ENCODE measurements at places on chromosomes 11 and 22.

GRCh38 chr11:65941720-65942310, 3.5 kb upstream of the TSGA10IP start:
- DNase-seq: no peak

DNA sequence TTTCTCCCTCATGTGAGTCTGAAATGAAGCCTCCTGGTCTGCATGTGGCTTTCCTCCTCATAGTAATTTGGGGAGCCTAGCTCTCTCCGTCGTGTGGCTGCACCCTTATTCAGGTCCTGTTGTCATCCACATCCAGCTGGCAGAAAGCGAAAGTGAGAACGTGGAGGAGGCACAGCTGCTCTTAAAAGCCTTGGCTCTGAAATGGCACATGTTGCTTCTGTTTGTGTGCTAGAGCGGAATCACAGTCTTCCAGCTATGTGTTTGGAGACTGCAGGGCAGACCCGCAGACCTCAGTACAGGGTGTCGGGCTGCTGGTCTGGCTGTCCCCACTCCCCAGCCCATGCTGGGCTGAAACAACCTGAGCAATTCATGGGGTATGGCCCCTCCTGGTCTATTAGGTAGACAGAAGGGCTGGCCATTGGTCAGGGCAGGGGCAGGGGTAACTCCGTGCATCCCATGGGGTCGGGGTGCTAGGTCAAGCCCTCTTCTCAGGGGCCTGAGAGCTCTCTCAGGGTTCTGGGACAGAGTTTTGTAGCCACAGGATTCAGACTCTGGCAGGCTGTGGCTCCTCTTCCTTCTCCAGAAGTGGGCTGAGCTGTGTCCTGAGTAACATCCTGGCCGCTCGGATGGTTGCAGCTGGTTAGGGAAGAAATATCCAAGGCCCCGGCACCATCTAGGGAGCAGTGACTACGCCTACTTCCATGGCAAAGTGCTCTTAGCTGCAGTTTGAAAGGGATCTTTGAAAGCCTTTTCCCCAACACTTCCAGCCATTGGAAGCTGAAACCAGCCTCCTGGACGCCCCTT, 50.6 kb downstream of the C11orf96 start:
- peak; percentile 57 for DNase-seq

DNA sequence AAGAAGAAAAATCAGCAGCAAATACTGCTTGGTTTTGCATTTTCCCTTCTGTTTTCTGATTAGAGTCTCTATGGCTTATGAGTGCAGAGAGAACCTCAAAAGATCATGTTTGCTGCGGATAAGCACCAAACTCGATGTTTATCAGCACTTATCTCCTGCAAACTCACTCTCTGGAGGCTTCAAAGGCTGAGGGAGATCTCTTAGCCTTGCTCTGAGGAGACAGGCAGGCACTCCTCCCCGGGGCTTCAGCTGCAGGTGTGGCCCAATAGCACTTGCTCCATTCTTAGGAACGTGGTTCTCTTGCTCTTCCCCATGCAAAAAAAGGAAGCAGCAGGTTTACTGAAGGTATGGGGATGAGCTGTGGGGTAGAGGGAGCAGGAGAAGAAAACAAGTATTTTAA, 45.1 kb downstream of the FLI1 start:
- DNase-seq: no peak

DNA sequence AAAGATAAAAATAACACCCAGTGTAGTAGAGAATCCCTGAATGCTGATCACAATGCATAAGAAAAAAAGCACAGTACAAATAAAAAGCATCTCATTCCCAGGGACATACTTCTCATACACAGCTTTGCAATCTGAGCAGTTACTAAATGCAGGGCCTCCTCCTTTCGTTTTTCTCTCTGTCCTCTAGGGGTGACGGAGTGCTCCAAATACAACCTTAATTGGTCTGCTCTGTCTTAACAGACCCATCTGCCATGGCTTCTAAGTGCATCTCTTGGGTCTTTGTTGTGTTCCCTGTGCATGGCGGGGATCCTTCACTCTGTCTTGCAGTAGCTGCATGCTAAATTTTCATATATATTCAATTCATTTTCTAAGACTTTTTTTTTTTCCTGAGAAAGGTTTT, 1114.2 kb upstream of the RAG2 start:
- no peak for DNase-seq

GRCh38 chr22:41526226-41526829, 17.9 kb downstream of the POLR3H start:
- no peak for DNase-seq
